ENCODE measurements at places on chromosomes 6 and 20. TPM values are rescaled to one million over a fixed set of nuclear protein-coding genes. Genes with fewer than 3 reads are reported as not detected.

DNA sequence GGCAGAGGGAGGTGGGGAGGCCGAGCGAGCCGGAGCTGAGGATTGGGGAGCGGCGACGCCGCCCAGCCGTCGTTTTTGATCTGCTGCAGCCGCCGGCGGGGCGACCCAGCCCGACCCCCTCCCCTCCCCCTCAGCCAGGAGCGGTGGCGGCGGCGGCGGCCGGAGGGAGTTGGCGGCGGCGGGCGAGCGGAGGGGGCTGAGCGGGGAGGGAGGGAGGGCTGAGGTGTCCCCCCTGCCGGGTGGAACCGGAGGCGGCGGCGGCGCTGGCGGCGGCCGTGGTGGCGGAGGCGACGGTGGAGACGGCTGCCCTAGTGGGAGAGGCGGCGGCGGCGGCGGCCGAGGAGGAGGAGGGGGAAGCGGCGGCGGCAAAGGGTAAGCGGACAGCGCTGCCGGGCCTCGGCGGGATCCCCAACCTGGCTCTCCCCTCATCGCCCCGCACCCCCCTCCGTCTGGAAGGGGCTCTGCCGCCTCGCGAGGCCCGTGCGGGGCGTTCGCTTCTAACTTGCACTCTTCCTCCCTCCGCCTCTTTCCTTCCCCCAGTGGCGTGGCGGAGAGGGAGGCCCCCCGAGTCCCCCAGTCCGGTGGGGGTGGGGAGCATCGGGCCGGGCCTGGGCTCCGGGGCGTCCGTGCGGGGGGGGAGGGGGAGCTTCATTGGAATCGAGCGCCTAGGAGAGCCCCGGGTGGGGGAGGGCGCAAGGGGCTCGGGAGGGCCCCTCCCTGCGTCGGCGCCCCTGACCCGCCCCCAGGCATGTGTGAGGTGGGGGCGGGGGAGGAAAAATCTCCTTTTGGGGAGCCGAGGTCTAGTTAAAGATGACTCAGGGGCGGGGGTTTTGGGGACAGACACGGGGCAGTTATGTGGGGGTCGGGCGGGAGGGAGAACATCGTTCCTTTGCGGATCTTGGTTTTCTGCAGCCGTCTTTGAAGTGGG is at the start of gene TAB2:
Gene TAB2, plus strand, starts transcription at position 69 of the 928 bp plus-strand sequence. CDS start 52,286 bp downstream, outside the sequence.
- H3K27me3 ChIP-seq, result no peaks in the 10 kb centered on the region
- peak within 1 kb of the TSS; percentile 96 for H3K27ac ChIP-seq
- H3K4me3 ChIP-seq, result peak within 1 kb of the TSS; percentile 95
- no peak for DNase-seq

DNA sequence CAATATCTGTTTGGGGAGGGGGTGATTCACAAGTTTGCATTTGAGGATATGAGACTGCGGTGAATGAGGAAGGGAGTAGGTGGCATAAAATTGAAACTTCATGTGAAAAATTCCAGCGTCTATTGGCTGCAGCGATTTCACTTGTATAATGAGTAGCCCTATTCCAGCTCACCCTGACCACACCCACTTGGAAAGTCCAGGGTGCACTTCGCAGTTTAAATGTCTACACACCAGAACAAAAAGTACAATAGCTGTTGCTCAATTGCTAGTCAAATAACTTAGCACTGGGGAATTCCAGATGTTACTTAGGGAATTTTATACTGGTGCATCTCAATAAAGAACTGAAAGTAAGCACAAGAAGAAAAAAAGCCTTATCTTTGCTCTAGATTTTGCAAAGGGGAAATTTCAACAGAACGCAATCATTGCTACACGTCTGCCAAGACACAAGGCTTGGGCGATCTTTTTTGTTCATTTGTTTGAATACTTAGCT is 6.3 kb downstream of the TNFAIP3 start:
- H3K4me3 ChIP-seq, result peak overlapping the region; percentile 55
- H3K36me3 ChIP-seq, result peaks cover 22% of the 10 kb centered on the region
- peak; percentile 63 for DNase-seq
- no peak overlapping the region for H3K27ac ChIP-seq
- peaks cover 7% of the 10 kb centered on the region for H3K4me1 ChIP-seq
- no peaks in the 10 kb centered on the region for H3K27me3 ChIP-seq

ID4 gene
- total RNA-seq, result 130 TPM

DNA sequence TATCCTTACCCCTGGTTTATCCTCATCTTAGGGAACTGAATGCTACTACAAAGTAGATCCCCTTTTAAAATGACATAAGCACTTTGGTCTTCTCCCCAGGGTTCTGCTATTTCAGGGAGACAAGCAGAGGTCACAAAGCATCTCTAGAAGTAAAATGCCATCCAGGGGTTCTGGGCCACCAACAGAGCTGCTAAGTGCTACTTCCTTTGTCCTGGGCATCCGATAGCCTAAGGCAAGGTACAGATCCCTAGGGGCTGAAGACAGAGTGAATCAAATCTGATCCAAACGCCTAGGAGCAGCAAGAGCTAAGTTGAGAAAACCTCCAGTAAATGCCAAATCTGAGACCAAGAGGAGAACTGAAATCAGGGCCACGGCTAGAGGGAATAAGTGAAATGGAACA is 161.2 kb downstream of the PTPRT start:
- no peaks in the 10 kb centered on the region for H3K36me3 ChIP-seq
- H3K27ac ChIP-seq, result no peak overlapping the region
- no peaks in the 10 kb centered on the region for H3K27me3 ChIP-seq

- H3K4me3 ChIP-seq, result no peak overlapping the region
- no peaks in the 10 kb centered on the region for H3K4me1 ChIP-seq
- H3K27ac ChIP-seq, result no peak overlapping the region
- DNase-seq, result no peak
- H3K36me3 ChIP-seq, result no peaks in the 10 kb centered on the region
Observed at GRCh38 chr6:161318456-161318855, 44.6 kb upstream of the AGPAT4 start.

- no peak for DNase-seq
- no peak overlapping the region for H3K4me3 ChIP-seq
- H3K27ac ChIP-seq, result peak overlapping the region; percentile 63
- H3K36me3 ChIP-seq, result no peaks in the 10 kb centered on the region
- peaks cover 51% of the 10 kb centered on the region for H3K4me1 ChIP-seq
Observed at GRCh38 chr6:11242711-11243110, 10.2 kb upstream of the NEDD9 start.

DNA sequence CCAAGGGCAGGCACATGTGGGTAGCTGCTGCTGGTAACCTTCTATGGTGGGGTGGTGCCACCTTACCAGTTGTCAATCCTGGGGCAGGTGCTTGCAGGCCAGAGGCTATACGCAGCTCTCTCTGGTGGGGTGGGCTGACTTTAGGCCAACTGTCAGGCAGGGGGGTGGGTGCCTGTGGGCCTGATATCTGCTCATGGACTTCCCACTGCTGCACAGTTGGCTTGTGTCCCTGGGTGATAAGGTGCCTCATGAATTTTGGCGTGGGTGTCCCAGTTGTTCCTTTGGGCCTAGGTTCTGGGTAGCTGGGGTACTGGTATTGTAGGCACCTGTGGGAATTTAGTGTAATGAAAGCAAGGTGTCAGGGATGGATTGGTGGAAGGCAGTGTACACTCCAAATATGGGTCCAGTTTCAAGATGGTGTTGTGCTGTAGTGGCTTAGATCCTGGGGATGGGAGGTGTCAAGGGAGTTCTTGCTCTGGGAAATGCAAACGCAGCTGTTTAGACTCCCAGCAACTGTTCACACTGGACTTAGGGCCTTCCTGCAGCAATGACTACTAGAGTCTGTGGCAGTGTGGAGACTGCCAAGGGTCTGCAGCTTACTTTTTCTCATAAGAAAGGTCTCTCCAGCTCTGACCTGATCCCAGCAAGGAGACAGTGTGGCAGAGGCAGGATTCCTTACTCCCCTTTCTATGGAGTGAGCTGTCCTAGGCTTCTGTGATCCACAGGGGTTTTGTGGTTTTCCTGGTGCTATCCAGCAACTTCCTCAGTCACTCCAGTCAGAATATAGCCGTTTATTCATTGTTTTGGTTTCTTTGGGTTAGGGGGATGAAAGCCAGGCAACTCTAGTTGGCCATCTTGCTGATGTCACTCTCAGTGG is 128.2 kb downstream of the CRYBG1 start:
- no peak overlapping the region for H3K4me3 ChIP-seq
- no peaks in the 10 kb centered on the region for H3K36me3 ChIP-seq
- no peaks in the 10 kb centered on the region for H3K4me1 ChIP-seq
- DNase-seq, result no peak

DNA sequence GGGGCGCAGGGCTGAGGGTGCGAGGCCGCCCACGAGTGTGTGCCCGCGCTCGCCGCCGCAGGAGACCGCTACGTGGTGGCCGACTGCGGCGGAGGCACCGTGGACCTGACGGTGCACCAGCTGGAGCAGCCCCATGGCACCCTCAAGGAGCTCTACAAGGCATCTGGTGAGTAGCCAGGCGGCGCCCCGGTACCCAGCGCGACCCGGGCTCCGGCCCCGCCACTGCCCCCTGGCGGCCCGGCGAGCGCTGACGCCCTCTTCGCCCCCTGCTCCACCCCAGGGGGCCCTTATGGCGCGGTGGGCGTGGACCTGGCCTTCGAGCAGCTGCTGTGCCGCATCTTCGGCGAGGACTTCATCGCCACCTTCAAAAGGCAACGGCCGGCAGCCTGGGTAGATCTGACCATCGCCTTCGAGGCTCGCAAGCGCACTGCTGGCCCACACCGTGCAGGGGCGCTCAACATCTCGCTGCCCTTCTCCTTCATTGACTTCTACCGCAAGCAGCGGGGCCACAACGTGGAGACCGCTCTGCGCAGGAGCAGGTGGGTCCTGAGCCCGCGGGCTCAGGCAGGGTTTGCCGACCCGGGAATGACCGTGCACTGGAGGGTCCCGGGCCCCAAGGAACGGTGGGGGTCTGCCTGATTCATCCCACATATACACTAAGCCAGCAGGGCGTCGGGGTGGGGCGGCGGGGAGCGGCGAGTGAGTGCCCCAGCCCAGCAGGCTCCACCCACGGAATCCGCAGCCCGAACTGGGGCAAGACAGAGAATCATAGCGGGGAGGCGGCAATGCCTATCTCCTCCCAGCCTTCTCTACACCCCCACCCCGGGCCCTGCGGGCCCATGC is 17.4 kb downstream of the HSPA12B start:
- DNase-seq, result no peak
- no peak overlapping the region for H3K4me3 ChIP-seq
- H3K36me3 ChIP-seq, result no peaks in the 10 kb centered on the region
- peaks cover 23% of the 10 kb centered on the region for H3K4me1 ChIP-seq

DNA sequence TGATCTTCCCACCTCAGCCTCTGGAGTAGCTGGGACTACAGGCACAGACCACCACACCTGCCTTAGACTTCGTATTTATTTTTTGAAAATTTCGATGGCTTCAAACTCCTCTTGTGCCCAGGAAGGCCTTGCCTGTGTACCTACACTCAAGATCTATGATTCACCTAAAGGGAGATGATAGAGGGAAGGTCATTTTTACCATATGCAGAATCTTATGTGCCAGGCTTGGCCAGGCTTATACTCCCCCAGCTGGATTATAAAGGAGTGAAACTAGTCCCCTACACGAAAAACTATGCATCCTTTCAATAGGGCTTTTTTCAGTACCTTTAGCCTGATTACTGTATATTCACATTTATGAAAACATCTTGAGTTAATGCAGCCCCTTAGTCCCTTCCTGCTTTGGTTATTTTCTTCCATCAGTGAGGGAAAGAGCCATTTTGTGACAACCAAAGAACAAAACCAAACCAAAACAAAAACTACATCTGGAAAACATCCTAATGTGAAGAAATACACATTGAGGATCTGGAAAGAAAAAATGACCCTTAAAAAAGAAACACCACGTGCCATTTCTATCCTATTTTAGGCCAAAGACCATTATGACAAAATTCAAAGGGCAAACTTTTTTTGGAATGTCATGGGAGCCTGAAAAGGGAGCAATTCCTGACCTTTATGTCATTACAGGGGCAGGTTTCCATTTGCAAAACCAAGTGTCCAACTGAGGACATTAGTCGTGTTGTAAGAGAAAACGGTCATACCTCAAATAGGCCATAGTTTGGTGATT is 34.7 kb downstream of the RIPOR2 start:
- no peak for DNase-seq
- no peak overlapping the region for H3K27ac ChIP-seq
- no peaks in the 10 kb centered on the region for H3K36me3 ChIP-seq
- H3K4me1 ChIP-seq, result no peaks in the 10 kb centered on the region
- no peaks in the 10 kb centered on the region for H3K27me3 ChIP-seq

STMND1 gene
- total RNA-seq, result not detected

- DNase-seq, result no peak
- no peaks in the 10 kb centered on the region for H3K27me3 ChIP-seq
- H3K27ac ChIP-seq, result no peak overlapping the region
- H3K4me1 ChIP-seq, result no peaks in the 10 kb centered on the region
- H3K36me3 ChIP-seq, result no peaks in the 10 kb centered on the region
Observed at GRCh38 chr6:45470131-45470738, 92.5 kb upstream of the SUPT3H start.

GRCh38 chr6:36130667-36131510 is 576 bp downstream of the MAPK13 start:
- no peaks in the 10 kb centered on the region for H3K27me3 ChIP-seq
- DNase-seq, result no peak
- H3K4me1 ChIP-seq, result peaks cover 4% of the 10 kb centered on the region
- H3K27ac ChIP-seq, result no peak overlapping the region

- DNase-seq, result no peak
- H3K27ac ChIP-seq, result no peak overlapping the region
- no peaks in the 10 kb centered on the region for H3K36me3 ChIP-seq
- no peaks in the 10 kb centered on the region for H3K27me3 ChIP-seq
Observed at GRCh38 chr20:57313230-57313629, 16.4 kb upstream of the SPO11 start.

GNRH2 gene
- not detected for total RNA-seq

- H3K36me3 ChIP-seq, result no peaks in the 10 kb centered on the region
- no peak overlapping the region for H3K4me3 ChIP-seq
- H3K27ac ChIP-seq, result no peak overlapping the region
- DNase-seq, result no peak
Observed at GRCh38 chr6:31001281-31001888, 8.9 kb upstream of the MUC22 start.

DNA sequence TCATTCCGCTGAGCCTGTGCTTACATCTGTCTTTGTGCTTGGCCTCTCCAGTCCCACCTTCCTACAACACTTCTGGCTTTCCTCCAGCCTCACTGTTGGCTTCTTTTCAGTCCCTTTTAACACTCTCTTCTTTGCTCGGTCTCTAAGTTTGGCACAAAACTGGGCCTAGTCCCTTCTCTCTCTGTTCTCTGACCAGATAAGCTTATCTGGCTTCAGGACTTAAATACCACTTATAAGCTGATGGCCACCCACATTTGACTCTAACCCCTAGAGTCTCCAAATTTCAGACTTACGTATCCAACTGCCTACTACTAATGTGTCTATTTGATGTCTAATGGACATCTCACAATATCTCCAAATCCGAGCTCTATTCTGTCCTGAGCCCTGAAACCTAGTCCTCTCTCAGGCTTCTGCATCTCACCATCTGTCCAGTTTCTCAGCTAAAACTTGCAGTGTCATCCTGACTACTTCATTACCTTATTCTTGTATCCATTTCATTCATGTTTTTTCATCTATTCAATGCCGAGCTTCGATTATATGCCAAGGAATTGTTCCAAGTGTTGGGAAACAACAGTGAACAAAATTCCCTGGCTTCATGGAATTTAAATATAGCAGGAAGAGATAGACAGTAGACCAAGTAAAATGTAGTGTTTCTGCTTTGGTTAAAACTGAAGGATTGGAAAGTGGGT is 40.1 kb downstream of the TBPL1 start:
- peaks cover 46% of the 10 kb centered on the region for H3K4me1 ChIP-seq
- H3K27ac ChIP-seq, result peak overlapping the region; percentile 54
- H3K36me3 ChIP-seq, result no peaks in the 10 kb centered on the region
- H3K4me3 ChIP-seq, result no peak overlapping the region
